ENCODE measurements at places on chromosomes 2 and 18.

GRCh38 chr2:185862657-185863398, 124.2 kb downstream of the FSIP2 start:
- DNase-seq = no peak

GRCh38 chr18:48997681-48997984, 46.9 kb upstream of the SMAD7 start:
- no peak for DNase-seq

DNA sequence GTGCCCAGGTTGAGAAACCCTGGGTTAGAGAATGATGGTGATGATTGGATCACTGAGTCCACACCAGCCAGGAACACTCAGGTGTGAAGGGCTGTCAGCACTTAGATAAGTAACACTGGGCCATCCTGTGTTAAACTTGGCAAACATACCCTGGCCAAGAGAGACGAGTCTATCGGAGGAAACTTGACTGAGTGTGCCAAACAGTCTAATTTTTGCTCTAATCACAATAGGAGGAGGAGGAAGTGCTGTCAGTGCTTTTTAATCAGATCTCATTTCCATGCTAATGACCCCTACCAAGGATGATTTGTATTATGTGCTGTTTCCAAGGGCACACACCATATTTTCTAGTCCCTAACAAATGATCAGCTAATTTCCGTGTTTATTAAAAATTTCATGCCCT, 63.8 kb upstream of the SEC11C start:
- DNase-seq = no peak

- no peak for DNase-seq
Measured at GRCh38 chr2:105604938-105605337, 139.8 kb upstream of the NCK2 start.

GRCh38 chr18:38444971-38445803, 879.6 kb upstream of the CELF4 start:
- no peak for DNase-seq

Data from T-helper 2 cell treated with Interferon-gamma antibody and Interleukin-4, amounts not matched to agents 5 μg/mL and 100 μg/mL, for 36 hours (primary cell).